ENCODE measurements at places on chromosomes 2 and 18.

- H3K27me3 ChIP-seq = no peaks in the 10 kb centered on the region
- no peak overlapping the region for H3K4me3 ChIP-seq
- H3K27ac ChIP-seq = no peak overlapping the region
- no peaks in the 10 kb centered on the region for H3K36me3 ChIP-seq
- peaks cover 37% of the 10 kb centered on the region for H3K4me1 ChIP-seq
- no peak for DNase-seq
Observed at GRCh38 chr2:172674968-172675303, 60.7 kb upstream of the RAPGEF4 start.

- H3K4me3 ChIP-seq = no peak overlapping the region
- H3K36me3 ChIP-seq = no peaks in the 10 kb centered on the region
- no peak for DNase-seq
- H3K27me3 ChIP-seq = no peaks in the 10 kb centered on the region
- no peak overlapping the region for H3K27ac ChIP-seq
Observed at GRCh38 chr2:120994301-120994995, 258.8 kb downstream of the GLI2 start.

- H3K36me3 ChIP-seq = no peaks in the 10 kb centered on the region
- no peak overlapping the region for H3K4me3 ChIP-seq
- H3K4me1 ChIP-seq = no peaks in the 10 kb centered on the region
- no peaks in the 10 kb centered on the region for H3K27me3 ChIP-seq
- DNase-seq = peak; percentile 11
Observed at GRCh38 chr2:217471319-217471718, 531.5 kb downstream of the TNS1 start.

GRCh38 chr18:49344096-49344495 lies 116.3 kb downstream of the DYM start:
- no peaks in the 10 kb centered on the region for H3K27me3 ChIP-seq
- peaks cover 24% of the 10 kb centered on the region for H3K4me1 ChIP-seq
- no peak overlapping the region for H3K27ac ChIP-seq
- DNase-seq = no peak
- H3K4me3 ChIP-seq = no peak overlapping the region
- no peaks in the 10 kb centered on the region for H3K36me3 ChIP-seq

Data from PC-3 (cell line).